ENCODE measurements at places on chromosomes 4 and X.
A peak's percentile ranks its signal among the peaks of the same experiment; 100 is the strongest.

- no peak for DNase-seq
Measured at GRCh38 chr4:150078579-150079080, 385 bp downstream of the DCLK2 start.

DNA sequence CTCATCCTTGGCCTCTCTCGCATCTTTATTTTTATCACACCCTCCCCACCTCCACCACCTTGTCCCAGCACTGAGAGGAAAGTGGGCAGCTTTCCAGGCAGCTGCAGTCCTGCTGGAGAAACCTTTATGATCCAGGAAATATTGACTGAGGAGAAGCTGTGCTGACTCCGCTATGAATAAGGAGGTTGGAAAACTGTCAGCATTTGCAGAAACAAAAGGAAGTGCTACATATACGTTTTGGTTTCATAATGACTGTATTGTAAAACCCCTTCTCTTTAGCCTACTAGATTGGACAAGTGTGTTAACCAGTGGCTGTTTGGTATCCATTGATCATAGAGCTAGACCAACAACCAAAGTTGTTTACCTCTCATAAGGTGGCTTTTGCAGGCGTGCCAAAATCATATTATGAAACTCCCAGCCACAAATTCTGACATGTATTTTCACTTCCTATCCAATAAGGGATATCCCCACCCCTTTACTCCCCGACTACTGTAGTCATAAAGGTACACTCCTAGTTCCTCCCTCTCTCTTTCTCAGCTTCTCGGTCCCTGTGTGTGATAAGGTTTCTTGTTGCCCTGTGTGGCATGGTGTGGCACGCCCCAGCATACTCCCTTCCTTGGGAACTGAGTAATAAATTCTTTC lies 88.4 kb downstream of the GPR143 start:
- peak; percentile 32 for DNase-seq

GRCh38 chr4:105137121-105137875 lies 9.4 kb upstream of the TET2 start:
- no peak for DNase-seq

DNA sequence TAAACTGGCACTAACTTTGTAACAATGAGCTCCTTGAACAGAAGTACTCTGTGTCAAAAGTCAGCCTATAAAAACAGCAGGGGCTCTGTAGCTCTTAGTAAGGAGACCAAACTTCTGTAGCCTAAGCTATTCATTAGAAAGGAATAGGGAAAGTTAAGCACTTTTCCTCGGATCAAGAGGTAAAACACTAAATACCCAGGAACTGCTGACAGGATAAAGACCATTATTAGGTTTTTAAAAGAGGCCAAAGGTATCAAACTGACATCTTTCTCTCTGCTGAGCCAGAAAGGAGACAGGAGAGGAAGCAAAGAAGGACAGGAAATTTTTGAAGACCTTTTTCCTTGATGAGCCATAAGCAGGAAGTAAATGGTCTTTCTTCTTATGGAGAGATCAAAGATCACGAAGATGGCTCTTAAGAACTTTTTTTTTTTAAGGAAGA lies 31.9 kb downstream of the ANAPC10 start:
- DNase-seq = no peak

- DNase-seq = no peak
Measured at GRCh38 chrX:97597954-97598353, 714.2 kb downstream of the RPA4 start.

DNA sequence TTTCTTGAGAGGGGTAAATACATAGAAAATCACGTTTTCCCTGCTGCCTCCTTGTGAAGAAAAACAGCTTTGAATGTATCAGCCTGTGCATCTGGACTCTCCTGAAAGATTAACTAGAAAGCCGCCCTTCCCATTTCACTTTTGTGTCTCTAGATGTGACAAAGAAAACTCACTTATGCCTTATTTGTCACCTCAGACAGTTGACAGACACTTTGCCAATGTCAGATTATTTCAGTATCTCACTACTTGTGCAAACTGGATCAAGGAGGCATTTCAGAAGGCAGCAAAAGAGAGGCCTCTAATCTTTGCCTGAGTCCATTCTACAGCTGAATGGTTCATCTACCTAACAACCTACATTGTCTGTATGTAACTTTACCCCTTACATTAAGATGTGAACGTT lies 754.9 kb downstream of the RPA4 start:
- DNase-seq = no peak

DNA sequence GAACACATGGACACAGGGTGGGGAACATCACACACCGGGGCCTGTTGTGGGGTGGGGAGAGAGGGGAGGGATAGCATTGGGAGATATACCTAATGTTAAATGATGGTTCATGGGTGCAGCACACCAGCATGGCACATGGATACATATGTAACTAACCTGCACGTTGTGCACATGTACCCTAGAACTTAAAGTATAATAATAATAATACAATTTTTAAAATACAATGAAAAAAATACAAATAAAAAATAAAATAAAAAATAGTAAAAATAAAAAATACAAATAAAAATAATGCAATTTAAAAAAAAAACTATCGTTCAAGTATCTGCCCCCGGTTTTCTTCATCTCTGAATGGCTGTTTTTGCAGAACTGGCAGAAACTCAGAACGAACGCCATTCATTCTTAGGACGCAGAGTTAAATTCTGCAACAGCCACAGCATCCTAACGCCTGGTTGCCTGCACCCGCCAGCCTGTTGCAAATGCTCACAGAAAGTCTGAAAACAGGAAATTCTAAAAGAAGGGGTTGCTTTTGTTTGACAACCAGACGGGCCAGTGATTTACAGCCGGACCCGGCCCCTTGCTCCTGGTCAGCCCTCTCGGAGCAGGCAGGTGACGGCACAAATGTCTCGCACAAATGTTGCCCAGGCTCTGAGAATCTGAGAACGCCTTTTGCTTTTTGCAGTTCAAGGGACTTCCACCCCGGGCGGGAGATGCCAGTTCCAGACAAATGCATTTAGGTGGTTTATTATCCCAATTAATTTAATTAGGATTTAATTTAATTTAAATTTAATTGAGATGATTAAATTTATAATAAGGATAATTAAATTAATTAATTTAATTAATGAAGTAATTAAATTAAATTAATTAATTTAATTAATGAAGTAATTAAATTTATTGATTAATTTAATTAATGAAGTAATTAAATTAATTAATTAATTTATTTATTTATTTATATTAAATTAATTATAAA lies 47.8 kb downstream of the CRLF2 start:
- no peak for DNase-seq

GRCh38 chrX:78650906-78651437 lies 8.2 kb downstream of the RTL3 start:
- DNase-seq = no peak

- no peak for DNase-seq
Measured at GRCh38 chrX:63930140-63930539, 145.1 kb upstream of the ARHGEF9 start.

DNA sequence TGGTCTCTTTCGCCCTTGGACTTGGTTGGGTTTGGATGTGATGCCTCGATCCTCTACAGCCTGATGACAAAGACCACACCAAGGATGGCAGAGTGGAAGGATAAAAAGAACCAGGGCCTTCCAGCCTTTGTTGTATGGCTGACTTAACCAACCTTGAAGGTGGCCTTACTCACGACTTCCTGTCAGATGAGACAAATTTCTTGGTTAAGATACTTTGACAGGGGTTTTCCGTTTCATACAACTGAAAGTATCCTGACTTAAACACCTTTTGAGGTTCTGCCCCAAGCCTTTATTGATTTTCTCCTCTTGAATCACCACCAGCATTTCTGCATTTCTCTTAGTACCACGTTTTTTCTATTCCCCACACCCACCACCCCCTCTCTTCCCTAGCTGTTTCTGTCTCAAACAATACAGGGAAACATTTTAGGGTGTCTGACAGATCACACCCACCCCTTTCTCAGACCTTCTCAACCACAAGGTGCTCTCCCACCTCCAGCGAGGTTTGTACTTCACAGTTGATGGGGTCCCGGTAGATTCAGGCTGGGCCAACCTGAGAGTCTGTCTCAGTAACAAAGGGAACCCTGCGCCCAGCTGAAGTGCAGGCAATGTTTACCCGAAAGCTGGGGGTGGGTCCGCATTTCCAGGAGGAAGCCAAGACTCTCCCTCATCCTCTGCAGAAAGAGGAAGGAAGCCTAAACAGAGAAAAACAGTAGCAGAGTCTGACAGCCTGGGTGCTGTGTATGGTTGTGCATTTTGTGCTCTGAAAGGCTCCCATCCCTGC lies 5.0 kb upstream of the TSPAN5 start:
- peak; percentile 69 for DNase-seq

- no peak for DNase-seq
Measured at GRCh38 chr4:139611391-139611790, 54.2 kb upstream of the MGST2 start.

DNA sequence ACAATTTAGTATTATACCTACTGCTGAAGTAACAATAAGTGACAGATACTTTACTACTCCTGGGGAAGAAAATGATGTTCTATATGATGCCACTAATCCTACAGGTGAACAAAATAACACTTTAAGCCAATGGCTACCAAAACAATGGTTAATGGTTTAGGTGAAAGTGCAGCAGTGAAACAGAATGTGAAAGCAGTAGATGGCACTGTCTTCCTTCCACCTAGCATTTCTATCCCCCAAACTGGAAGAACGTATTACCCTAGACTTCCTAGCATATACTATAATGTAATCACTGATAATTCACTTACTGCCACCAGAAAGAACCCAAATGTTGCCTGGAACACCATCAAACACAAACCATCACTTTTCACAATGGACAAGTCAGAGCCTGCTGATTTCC lies 18.9 kb upstream of the CABS1 start:
- DNase-seq = no peak

DNA sequence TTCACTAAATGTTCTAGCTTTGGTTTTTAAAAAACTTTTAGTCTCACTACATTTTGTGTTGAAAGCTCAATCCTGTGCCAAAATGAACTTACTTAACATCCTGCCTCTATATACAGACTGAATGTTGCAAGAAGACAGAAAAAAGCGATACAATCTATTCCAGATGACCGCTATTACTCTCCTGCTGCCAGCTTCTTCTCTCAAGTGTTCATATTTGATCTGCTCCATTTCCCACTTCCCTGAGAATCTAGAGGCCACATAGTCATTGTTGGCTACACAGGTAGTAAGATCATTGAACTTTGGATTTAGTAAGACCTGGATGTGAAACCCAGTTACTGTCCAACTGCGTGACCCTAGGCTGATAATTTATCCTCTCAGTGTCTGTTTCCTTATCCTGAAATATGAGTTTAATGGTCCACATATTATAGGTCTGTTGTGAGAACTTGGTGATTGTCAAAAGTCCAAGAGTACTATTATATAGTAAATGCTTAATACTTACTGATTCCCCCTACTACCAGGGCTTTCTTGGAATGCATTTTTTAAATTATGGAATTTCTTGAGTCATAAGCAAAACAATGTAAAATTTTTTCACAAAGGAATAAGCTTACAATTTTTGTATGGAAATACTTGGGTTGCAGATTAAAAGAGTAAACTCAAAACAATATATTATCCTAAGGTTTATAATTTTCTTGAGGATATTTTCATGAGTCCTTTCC lies 976.8 kb upstream of the ADGRL3 start:
- DNase-seq = no peak

- DNase-seq = peak; percentile 69
Measured at GRCh38 chrX:46628460-46629371, 55.2 kb downstream of the CHST7 start.

GRCh38 chr4:48949518-48950219 lies 36.4 kb upstream of the CWH43 start:
- no peak for DNase-seq

GRCh38 chr4:4333265-4333706 lies 43.2 kb downstream of the ZBTB49 start:
- DNase-seq = no peak

GRCh38 chrX:4150259-4150658 lies 436.8 kb upstream of the PRKX start:
- no peak for DNase-seq

DNA sequence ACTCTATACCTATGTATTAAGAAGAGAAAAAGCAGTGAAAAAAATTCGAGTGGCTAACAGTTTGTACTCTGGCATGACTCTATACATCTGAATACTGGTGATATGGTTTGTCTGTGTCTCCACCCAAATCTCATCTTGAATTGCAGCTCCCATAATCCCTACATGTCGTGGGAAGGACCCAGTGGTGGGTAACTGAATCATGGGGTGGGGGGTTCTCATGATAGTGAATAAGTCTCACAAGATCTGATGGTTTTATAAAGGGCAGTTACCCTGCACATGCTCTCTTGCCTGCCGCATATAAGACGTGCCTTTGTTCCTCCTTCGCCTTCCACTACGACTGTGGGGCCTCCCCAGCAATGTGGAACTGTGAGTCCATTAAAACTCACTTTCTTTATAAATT lies 70.4 kb downstream of the LRBA start:
- DNase-seq = no peak

DNA sequence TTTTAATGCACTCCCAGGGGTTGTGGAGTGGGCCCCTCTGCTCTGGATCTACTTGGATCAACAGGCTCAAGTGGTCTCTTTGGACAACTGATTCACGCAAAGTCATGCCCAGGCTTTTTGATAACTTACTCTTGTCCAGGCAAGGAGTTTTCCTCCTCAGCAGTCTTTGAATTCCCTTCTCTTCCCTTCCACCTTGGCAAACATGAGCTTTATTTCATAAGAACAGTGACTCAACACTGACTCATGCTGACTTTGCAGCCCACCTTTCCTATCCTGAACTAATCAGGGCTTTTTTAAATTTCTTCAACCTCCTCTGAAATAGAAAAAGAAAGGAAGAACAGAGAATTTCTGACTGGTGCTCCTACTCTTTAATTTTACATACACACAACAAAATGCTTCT lies 132.1 kb upstream of the LDB2 start:
- no peak for DNase-seq

GRCh38 chr4:11427121-11427996 lies 1.3 kb downstream of the HS3ST1 start:
- DNase-seq = no peak

- DNase-seq = no peak
Measured at GRCh38 chr4:160877087-160877790, 1286.6 kb downstream of the FSTL5 start.

DNA sequence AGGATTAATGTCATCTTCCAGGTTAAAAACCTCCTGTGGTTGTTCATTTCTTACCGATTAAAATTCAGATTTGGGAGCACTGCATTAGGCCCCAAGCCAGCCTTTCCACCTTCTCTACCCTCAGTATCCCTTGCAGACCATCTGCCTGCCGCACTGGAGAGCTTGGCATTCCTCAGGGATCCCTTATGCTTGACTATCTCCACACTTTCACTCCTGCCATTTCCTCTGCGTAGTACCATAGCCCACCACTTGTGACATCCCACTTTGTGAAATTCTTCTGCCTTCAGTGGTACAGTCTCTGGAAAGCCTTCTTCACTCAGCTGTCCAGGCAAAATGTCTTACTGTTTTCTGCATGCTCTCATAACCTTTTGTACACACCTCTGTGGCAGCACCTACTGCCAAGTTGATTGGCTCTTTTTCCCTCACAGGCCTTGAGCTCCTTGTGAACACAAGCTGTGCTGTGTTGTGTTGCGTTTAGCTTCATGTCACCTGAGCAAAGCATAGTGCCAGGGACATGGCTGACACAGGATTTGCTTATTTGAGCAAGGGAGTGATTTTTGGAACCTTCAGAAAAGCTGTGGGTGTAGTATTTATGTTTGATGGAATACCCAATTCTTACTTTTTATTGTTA lies 156.4 kb downstream of the ARX start:
- DNase-seq = no peak

Measured in CD4-positive, alpha-beta T cell treated with Interleukin-4 for 1 hour (primary cell).